ENCODE measurements at places on chromosomes 3 and 15.
A peak's percentile ranks its signal among the peaks of the same experiment; 100 is the strongest.

GRCh38 chr3:195551381-195551978 is 8.4 kb upstream of the PPP1R2 start:
- no peak for DNase-seq

- no peak for DNase-seq
Measured at GRCh38 chr3:52248165-52248541, 2.6 kb downstream of the PPM1M start.

DNA sequence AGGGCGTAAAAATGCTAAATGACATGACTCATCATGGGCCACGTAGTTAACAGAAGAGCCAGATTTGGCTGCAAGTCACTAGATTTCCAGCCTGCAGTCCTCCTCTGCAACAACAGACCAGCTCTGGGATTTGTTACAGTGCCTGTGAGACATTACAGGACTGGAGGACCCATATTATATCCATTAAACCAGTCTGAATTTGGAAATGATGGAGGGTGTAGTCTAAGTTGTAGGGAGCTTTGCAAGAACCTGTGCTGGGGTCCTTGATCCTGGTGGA is 10.8 kb downstream of the ZNF774 start:
- no peak for DNase-seq

DNA sequence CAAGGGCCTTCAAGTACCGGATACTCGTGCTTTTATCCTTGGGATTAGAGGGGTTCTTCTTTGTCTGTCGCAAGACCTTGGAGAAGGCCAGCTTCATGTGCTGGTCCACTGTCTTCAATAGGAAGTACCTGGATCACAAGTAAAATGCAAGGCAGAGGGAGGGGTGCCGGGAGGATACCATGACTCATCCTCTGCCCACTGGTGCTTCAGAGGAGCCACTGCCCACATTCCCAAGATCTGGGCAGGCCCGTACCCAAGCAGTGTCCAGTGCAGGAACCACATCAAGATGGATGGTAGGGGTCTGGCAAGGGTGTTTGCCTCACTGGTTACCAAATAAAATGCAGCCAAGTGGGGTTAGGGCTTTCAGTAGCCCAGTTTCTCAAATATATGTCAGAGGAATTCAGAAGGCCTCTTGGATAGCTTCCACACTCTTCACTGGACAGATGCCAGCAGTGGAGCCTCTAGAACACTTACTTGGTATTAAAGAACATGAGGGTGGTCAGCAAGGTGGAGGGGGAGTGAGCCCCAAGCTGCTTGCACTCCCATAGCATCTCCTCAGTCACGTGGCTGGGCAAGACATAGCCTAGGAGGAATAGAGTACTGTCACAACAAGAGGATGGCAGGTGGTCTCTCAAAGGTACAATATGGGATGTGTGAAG is 3.6 kb upstream of the IMPDH2 start:
- no peak for DNase-seq

DNA sequence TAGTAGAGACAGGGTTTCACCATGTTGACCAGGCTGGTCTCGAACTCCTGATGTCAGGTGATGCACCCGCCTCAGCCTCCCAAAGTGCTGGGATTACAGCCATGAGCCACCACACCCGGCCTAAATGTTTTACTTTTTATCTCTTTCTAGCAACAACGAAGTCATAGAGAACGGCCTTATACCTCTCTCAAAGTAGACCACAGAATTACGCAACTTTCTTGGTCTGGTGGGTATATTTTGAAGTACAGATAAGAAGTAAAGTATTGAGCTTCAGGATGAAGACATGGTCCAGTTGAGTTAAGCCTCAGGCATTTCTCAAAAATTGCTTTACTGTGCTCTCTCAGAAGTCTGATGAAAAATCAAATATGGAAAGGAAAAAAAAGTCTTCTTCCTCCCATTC is 30.6 kb downstream of the FAM240A start:
- no peak for DNase-seq

DNA sequence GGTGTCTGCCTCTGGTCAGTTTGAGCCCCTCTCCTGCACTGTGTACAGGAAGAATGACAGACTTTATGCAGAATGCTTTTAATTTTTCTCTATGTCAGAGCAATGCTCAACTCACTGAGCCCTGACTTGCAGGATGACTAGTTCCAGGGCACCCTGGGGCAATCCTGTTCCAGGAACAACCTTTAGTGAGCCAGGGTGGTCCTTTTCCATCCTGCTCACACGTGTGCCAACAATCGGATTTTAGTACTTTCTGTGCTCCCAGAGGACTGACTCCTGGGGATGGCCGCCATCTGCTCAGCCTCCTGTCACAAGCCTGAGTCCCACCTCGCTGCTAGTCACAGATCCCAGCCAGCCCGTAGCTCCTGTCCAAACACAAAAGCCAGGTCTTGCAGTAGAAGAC is 48.2 kb upstream of the ALDH1A3 start:
- DNase-seq = no peak

DNA sequence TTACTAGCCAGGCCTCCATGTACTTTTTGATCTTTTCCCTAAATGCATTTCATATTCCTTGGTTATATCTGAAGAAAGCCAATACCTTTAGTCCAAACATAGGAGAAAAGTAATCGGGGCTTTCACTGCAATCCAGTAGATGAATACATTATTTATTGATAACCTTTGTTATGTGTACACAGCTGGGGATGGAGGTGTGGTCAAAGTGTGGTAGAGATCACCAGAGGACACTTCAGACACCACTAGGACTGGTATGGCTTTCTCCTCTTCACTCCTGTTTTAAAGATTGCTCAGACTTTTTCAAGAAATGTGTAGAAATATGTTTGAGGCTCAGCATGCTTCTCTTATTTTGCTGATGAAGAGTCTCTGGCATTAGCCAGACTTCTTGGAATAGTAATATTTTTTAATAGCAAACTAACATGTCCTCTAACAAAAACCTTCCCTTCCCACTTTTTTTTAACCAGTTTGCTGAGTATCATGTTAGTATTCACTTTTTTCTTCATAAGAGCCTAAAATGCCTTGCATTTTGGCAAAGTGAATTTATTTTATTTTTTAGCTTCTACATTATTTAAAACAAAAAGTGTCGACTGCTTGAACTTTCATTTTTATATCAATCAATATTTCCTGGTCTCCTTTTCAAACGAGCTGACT is 65.6 kb upstream of the MBNL1 start:
- DNase-seq = no peak

- DNase-seq = no peak
Measured at GRCh38 chr3:149224736-149225594, 3.3 kb upstream of the CP start.

DNA sequence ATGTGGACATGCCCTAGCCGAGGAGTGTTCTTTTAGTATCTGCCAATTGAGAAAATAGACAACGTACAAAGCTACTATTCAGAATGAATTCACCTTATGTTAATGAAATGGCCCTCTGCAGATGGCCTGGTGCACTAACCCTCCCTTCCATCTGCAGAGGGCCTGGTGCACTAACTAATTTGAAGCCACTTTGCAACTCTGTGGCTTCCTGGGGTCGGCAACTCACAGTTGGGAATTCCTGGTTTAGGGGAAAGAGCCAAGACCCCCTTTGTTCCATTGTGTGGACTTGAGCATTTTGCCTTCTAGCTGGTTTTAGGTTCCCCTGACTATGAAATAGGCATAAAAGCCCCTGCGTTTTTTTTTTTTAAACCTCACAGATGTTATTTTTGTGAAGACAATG is 204.3 kb upstream of the UBE3A start:
- no peak for DNase-seq

GRCh38 chr15:52505151-52505550 is 23.5 kb downstream of the MYO5A start:
- no peak for DNase-seq

- no peak for DNase-seq
Measured at GRCh38 chr3:33982269-33982798, 183.9 kb downstream of the PDCD6IP start.

DNA sequence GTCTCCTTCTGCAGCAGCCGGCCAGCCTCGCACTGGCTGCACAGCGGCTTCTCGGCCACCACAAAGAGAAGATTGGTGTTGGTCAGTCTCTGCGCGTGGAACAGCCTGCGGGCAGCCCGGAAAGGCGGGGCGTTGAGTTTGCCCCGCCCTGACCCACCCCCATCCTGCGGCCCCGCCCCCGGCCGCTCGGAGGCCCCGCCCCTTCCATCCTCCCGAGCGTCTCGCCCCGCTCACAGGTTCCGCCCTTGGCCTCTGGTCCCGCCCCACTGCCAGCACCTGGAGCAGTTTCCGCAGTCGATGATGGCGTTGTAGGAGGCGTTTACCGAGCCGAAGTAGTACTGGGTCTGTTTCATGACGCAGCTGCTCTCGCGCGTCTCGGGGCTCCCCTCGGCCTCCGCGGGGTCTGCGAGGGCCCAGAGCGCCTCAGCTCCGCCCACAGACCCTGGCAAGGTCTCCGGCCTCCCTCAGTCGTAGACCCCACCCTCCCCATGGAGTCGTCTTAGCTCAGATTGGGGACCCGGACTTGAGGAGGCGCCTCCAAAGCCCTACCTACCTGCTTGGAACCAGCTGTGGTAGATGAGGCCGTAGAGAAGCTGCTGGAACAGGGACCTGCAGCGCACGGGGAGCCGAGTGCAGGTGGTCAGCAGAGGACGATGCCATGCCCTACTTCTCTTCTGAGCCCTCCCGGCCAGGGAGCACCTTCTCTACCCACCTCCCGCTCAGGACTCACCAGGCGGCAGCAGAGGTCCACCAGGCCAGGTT is 5.9 kb upstream of the TMEM115 start:
- peak; percentile 94 for DNase-seq

GRCh38 chr15:95401587-95401986 is 928.9 kb upstream of the NR2F2 start:
- no peak for DNase-seq

GRCh38 chr3:159950156-159950898 is 38.3 kb upstream of the IL12A start:
- no peak for DNase-seq

DNA sequence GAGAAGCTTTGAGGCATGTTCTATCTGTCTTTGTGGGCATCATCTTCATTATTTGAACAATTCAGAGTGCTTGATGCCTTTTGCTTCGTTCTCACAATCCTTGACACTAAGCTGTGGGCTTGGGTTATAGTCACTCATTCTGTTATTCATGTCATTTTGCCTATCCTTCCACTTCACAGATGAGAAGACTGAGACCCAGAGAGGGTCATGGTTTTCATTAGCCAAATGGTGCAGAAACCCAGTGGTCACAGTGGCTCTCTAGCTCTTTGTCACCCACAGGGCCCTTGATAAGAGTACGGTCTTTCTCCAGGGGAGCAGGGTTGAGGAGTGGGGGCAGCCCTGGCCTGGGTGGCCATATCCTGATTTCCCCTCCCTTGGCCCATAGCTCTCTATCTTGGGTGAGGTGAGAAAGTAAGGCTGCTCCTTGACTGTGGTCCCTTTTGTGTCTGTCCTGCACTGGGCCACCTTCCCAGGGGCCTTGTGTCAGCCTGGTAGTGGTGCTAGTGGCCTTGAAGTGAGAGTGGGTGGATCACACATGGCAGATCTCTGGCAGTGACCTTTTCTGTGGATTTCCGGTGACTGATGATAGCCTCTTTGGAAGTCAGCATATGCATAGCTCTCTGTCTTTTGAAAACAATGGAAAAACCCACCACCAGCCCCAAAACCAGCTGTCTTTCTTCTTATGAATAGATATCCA is 130.1 kb downstream of the IGF1R start:
- DNase-seq = no peak

- no peak for DNase-seq
Measured at GRCh38 chr3:12428126-12428525, 56.2 kb upstream of the TSEN2 start.

DNA sequence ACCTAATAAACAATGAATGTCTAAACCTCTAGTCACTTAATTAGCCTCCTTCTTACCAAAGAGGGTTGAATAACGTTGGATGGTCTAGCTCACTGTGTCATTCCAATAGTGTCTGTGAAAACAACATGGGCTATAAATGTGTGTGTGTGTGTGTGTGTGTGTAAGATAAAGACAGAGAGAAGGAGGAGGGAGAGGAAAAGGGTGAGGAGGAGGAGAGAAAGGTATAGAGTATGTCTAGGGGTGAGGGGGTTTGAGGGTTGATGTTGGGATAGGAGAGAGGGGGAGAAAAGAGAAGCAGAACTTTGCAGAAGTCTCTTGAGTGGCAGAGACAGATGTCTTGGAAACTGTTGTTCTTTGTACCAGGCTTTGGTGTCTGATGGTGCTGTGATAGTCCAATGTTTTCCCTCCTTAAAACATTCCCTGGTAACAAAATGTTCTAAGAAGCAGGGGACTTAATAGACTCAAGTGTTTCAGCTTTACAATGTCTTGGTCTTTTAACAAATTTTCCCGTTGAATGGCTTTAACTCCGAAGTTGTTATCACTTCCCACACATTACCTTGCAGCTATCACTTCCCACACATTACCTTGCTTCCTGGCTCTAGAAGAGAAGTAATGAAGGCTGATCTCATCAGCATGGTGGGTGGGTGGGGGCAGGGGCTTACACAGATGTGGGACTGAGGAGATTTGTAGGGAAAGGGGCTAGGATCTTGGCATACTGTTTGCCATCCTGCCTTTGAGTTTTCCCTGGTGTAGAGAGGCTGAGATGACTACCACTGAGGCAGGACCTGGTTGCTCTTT is 57.8 kb upstream of the ETV5 start:
- no peak for DNase-seq

DNA sequence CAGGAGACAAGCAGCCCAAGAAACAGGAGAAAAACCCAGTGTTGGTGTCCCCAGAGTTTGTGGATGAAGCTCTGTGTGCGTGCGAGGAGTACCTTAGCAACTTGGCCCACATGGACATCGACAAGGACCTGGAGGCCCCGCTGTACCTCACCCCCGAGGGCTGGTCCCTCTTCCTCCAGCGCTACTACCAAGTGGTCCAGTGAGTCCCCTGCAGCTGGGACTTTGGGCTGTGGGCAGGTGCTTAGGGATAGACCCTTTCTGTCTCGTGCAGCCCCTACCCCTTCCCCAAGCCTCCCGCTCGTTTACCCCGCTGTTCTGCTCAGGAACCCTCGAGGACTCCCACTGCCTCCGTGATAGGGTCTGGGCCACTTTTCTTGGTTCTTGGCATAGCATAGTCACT is 10.5 kb downstream of the TTLL3 start:
- DNase-seq = no peak

DNA sequence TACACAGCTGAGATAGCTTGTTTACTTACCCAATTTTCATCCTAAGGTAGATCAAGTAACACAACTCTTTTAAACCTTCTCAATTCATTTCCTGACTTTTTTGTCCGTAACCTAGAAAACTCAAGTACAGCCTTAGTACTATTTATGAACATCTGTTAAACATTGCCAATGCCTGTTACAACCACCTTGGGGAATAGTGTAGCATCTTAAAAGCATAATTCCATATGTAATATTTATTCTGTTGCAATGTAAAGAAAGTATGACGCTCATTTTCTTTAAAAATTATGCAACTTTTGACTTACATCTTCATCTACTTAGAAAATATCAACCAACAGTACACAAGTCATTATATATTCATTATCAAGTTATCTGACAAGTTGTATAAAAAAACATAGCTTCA is 54.6 kb downstream of the SUCLG2 start:
- DNase-seq = no peak
